Vagina (tissue), 2 donors: ENCODE measurements at places on chromosomes 3 and 15.

DNA sequence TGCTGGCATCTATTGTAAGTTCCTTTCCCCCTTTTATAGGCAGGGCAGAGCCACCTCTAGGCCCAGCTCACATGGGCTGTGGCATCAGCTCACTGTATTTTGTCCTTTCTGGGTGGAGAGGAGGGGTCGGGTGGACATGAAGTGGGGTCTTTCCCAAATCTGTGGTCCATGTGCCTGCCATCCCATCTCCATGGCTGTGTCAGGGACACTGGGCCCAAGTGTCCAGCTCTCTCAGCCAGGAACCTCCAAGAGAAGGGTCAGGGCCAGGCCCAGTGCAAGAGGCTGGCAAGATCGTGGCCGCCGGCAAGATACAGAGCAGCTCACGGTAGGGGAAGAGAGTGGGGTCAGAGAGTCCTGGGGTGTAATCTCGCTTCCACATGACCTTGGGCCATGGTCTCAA is 85.3 kb downstream of the PCSK6 start:
- no peaks in the 10 kb centered on the region for H3K27me3 ChIP-seq
- H3K4me3 ChIP-seq = no peak overlapping the region
- no peaks in the 10 kb centered on the region for H3K36me3 ChIP-seq
- no peak for DNase-seq
- H3K4me1 ChIP-seq = no peaks in the 10 kb centered on the region

DNA sequence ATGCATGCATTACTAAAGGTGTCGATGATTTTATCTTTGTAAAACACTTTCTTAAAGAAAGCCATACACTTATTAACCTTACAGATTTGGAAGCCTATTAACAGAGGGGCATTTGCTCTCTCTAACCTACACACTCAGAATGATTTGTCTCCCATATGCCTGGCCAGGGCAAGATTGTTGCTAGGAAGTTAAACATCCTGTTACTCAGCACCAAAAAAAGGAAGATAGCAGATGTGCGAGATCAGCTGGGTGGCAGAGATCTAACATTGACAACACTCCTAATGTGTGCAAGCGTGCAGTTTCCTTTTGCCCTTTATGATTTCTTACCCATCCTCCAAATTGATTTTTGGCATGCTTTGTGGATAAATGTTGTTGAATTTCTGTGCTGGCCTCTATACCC is 73.9 kb upstream of the TMEM108 start:
- H3K4me3 ChIP-seq = no peak overlapping the region
- no peaks in the 10 kb centered on the region for H3K4me1 ChIP-seq
- H3K36me3 ChIP-seq = no peaks in the 10 kb centered on the region
- no peaks in the 10 kb centered on the region for H3K27me3 ChIP-seq
- H3K27ac ChIP-seq = no peak overlapping the region

- H3K4me3 ChIP-seq = no peak overlapping the region
- peaks cover 32% of the 10 kb centered on the region for H3K4me1 ChIP-seq
- H3K27ac ChIP-seq = peak overlapping the region; percentile 58
- no peaks in the 10 kb centered on the region for H3K36me3 ChIP-seq
- H3K27me3 ChIP-seq = no peaks in the 10 kb centered on the region
- DNase-seq = no peak
Measured at GRCh38 chr15:63909819-63910437, 76.2 kb upstream of the HERC1 start.

GRCh38 chr3:51102396-51102795 is 282.7 kb upstream of the MANF start:
- no peaks in the 10 kb centered on the region for H3K4me1 ChIP-seq
- H3K27ac ChIP-seq = no peak overlapping the region
- no peaks in the 10 kb centered on the region for H3K36me3 ChIP-seq
- no peak overlapping the region for H3K4me3 ChIP-seq
- no peaks in the 10 kb centered on the region for H3K27me3 ChIP-seq

DNA sequence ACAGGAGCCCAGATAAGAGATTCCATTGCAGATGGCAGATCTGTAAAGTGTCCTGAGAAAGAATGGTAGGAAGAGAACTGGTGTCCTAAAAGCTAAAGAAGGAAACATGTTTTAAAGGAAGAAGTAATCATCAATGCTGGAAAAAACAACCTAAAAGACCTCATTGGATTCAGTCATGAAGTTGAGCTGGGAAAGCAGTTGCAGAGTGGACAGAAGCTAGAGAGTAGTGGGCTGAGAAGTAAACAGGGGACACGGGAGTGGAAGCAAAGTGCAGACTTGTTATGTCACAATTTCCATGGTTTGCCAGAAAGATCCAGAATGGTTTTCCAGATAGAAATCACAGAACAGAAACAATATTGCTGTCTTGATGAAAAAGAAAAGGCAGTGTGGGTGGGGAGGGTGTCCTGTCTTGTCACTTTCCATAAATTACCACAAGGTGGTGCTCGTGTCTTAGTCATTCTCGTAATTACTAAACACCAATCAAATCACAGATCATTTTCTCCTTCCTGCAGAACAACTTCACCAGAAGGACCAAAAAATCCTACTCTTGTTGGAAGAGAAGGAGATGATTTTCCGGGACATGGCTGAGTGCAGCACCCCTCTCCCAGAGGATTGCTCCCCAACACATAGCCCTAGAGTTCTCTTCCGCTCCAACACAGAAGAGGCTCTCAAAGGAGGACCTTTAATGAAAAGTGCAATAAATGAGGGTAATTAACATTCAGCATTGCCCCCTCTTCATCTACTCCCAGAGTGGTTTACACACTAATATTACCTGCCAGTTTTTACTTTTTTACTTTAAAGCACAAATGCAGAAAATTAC is 64.5 kb downstream of the KLHL25 start:
- no peaks in the 10 kb centered on the region for H3K27me3 ChIP-seq
- H3K36me3 ChIP-seq = peaks cover 9% of the 10 kb centered on the region
- H3K4me3 ChIP-seq = no peak overlapping the region
- peak overlapping the region; percentile 77 for H3K27ac ChIP-seq
- peaks cover 28% of the 10 kb centered on the region for H3K4me1 ChIP-seq

- no peaks in the 10 kb centered on the region for H3K36me3 ChIP-seq
- H3K4me1 ChIP-seq = no peaks in the 10 kb centered on the region
- no peak overlapping the region for H3K4me3 ChIP-seq
Measured at GRCh38 chr3:153783741-153784480, 337.3 kb upstream of the ARHGEF26 start.

DNA sequence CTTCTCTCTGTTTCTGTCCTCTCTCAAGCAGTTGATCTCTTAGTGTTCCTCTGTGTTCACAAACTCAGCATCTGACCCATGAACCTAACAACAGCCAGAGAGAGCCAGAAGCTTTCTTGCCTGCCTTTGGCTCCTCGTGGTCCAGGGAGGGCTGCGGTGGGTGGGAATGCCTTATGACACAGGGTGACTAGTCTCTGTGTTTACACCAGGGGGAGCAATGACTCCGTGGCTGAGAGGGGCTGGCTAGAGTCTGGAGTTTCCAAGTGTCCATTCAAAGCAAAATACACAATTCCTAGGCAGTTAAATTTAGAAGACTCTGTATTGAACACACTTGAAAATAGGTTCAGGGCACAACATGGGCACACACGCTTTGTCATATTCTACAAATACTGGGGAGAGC is 370.0 kb upstream of the FRG2C start:
- H3K36me3 ChIP-seq = no peaks in the 10 kb centered on the region
- DNase-seq = no peak
- no peaks in the 10 kb centered on the region for H3K27me3 ChIP-seq

DNA sequence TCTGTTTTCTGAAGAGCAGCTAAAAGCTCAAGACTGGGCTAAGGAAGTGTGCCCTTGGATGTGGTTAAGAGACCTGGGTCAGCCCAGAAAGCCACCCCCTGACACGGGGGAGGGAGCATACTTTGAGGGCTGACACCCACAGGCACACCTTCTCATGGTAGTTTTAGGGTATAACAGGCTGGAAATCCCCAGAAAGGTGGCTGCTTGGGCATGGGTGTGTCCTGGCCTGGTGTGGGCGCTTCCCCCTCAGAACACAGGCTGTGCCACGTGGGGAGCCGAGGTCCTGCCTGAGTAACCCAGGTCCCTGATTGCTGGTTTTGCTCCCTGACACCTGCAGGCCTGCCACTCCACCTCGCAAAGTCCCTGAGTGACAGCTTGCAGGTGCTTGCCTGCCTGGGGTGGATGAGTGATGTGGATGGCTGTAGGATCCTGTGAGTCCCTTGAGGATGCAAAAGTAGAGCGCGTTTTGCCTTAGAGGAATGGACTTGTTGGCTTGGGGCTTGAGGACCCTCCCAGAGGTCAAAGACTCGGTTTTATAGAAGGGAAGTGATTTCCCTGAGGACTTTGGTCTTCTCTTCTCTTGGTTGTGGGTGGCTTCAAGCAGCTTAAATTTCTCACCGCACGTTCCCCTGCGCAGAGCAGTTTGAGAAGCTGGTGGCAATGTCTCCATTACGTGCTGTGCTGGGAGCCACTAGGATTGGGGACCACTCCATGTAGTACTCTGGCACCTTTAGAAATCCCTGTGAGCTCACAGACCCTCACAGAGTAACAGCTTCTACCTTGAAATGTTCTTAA is 94.4 kb downstream of the DNASE1L3 start:
- H3K27me3 ChIP-seq = no peaks in the 10 kb centered on the region
- peaks cover 33% of the 10 kb centered on the region for H3K4me1 ChIP-seq
- H3K27ac ChIP-seq = no peak overlapping the region
- H3K36me3 ChIP-seq = no peaks in the 10 kb centered on the region
- no peak for DNase-seq

- no peak overlapping the region for H3K4me3 ChIP-seq
- DNase-seq = no peak
- H3K36me3 ChIP-seq = no peaks in the 10 kb centered on the region
- no peak overlapping the region for H3K27ac ChIP-seq
- H3K4me1 ChIP-seq = no peaks in the 10 kb centered on the region
Measured at GRCh38 chr3:148131990-148132638, 565.6 kb upstream of the AGTR1 start.

- no peaks in the 10 kb centered on the region for H3K27me3 ChIP-seq
- H3K4me1 ChIP-seq = peaks cover 10% of the 10 kb centered on the region
- no peak overlapping the region for H3K4me3 ChIP-seq
- H3K27ac ChIP-seq = no peak overlapping the region
- peaks cover 81% of the 10 kb centered on the region for H3K36me3 ChIP-seq
- no peak for DNase-seq
Measured at GRCh38 chr15:52057996-52058395, 39.0 kb downstream of the MAPK6 start.

GRCh38 chr15:29935296-29936004 is 113.2 kb upstream of the TJP1 start:
- H3K27ac ChIP-seq = no peak overlapping the region
- no peaks in the 10 kb centered on the region for H3K27me3 ChIP-seq
- no peak for DNase-seq
- H3K4me1 ChIP-seq = no peaks in the 10 kb centered on the region

- no peak for DNase-seq
- no peaks in the 10 kb centered on the region for H3K36me3 ChIP-seq
- H3K4me3 ChIP-seq = no peak overlapping the region
- H3K4me1 ChIP-seq = peaks cover under 1% of the 10 kb centered on the region
- no peaks in the 10 kb centered on the region for H3K27me3 ChIP-seq
Measured at GRCh38 chr3:37731895-37732294, 129.8 kb upstream of the CTDSPL start.
